ENCODE measurements at places on chromosomes 4 and X.

DNA sequence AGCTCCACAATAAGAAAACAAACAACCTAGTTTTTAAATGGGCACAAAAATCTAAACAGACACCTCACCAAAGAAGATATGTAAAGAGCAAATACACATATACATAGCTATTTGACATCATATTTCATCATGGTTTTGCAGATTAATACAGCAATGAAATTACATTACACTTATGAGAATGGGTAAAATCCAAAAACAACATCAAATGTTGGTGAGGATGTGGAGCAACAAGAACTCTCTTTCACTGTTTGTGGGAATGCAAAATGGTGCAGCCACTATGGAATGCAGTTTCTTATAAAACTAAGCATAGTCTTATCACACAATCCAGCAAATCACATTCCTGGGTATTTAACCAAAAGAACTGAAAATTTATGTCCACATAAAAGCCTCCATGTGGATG lies 25.0 kb downstream of the TLR6 start:
- DNase-seq, result no peak

DNA sequence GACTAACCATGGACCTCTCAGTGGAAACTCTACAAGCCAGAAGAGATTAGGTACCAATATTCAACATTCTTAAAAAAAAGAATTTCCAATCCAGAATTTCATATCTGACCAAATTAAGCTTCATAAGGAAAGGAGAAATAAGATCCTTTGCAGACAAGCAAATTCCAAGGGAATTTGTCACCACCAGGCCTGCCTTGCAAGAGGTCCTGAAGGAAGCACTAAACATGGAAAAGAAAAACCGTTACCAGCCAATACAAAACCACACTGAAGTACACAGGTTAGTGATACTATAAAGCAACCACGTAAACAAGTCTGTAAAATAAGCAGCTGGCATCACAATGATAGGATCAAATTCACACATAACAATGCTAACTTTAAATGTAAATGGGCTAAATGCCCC lies 156.6 kb downstream of the FAM13A start:
- no peak for DNase-seq

DNA sequence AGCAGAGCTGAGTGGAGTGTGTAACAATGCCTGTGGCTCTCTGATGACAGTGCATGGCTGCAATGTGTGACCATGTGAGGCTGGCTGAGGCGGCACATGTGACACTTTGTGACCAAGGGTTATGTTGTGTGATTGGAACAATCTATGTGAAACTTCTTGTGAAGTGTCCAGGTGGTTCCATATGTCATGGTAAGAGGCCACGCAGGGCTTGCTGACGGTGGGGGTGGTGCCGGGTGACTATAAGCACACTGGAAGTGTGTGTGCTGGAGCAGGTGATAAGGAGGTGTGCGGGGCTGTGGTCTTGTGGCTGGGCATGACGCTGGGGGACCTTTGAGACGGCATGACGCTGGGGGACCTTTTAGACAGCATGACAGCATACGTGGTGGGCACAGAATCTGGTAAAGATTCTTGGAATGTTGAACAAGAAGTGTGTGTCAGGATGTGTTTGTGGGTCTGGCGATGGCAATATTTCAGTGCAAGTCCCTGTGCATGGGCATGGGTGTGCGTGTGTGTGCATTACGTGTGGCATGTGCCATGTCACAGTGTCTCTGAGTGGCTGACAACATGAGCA lies 7.4 kb upstream of the HDAC6 start:
- no peak for DNase-seq

DNA sequence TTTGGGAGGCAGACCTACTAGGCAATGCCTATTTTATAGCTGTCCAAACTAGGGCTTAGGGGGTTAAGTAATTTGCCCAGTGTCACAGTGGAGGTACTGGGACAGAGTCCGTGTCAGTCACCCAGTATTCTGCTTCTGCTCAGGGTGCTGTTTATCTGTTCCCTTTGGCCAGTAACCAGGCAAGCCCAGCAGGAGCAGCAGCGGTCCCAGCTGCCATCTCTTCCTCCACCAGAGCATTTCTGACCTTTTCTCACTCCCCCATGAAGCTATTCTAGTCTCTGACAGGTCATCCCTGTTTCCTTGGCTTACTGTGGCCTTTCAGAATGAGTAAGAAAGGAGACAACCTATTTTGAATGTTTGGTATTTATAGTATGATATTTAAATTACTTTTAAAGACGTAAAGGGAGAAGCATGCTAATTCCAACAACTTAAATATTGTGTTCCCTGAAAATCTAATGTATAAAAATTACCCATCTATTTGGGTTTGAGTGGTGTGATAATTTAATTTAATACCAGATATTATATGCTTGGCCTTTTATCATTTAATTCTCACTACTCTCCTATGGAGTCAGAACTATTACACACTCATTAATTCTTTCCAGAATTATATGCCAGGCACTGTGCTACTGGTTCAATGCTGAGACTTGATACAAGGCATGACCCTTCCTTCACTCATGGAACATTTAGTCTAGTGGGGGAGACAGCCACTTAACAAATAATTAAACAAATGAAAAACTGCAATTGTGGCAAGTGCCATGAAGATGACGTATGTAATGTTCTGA lies 60.6 kb downstream of the RPS6KA3 start:
- DNase-seq, result no peak

DNA sequence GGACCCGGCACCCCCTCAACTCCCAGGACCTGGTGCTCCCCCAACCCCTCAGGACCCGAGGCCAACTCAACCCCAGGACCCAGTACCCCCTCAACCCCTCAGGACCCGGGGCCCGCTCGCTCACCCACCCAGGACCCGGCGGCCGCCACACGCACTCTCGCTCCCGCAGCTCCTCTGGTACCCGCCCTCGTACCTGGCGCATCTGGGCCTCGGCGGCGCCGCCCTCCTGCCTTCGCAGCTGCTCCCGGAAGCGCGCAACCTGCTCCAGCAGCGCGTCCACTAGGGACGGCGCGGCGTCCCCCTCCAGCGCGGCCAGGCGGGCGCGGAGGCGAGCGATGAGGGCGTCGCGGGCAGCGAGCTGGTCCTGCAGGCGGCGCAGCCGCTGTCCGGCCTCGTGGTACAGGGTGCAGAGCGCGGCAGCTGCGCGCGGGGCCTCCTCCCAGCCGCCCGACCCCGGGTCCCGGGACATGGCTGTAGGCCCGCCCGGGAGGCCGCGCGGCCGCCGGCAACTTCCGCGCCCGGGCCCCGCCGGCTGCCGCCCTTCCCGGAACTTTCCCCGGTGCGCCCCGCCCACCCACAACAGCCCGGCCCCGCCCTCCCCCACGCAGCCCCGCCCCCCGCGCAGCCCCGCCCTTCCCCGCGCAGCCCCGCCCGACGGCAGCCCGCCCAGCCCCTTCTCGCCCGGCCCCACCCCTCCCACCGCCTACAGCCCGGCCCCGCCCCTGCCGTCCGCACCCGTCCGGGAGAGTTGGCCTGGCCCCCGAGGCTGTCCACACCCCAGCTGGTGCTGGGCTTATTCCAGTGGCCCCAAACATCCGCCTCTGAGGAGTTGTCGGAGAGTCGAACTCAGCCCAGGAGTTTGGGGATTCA lies at the start of gene TNIP2:
TNIP2 (minus strand) TSS at position 516 of the 870 bp plus-strand sequence; CDS start at position 469, 47 bp downstream.
- peak; percentile 84 for DNase-seq

DNA sequence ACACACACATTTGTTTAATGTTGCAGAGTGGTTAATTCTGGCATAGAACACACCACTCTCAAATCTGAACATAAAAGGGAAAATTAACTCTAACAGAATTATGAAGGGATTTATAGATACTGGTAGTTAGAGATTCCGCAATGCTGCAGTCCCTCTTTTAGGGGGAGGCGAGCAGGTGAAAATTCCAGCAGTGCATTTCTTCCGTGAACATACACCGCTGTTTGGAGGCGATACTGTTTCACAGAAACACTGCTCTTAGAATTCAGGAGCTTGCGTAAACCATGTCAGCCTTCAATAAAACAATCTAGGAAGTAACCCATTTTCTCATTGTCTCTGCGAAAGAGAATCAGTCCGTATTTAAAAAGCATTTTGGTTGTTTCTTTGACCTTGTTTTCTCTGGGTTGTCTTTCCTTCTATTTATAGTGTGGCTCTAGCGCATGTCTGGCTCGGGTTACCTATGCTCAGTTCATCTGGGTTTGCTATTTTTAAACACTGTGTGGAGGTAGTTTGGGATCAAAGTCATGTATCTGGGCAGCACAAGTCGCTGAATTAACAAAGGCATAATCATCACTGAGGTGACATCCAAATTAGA lies 90.4 kb downstream of the GPAT3 start:
- no peak for DNase-seq

DNA sequence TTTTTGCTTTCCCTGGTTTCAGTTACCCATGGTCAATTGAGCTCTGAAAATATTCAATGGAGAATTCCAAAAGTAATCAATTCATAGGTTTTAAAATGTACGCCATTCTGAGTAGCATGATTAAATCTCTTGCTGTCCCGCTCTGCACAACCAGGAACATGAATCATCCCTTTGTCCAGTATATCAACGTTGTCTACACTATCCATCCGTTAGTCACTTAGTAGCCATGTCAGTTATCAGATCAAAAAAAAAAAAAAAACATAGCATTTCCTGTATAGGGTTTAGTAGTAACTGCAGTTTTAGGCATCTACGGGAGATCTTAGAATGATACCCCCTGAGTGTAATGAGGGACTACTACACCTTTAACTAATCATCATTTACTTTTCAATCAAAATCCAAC lies 15.1 kb downstream of the LAMP2 start:
- DNase-seq, result no peak

GRCh38 chr4:75698963-75699228 lies 25.5 kb upstream of the USO1 start:
- DNase-seq, result no peak

GRCh38 chr4:8073206-8073863 lies 85.3 kb downstream of the ABLIM2 start:
- DNase-seq, result no peak

GRCh38 chr4:53709693-53710092 lies 118.4 kb upstream of the LNX1 start:
- no peak for DNase-seq

- DNase-seq, result no peak
These were observed 34.6 kb downstream of the FAM114A1 start for GRCh38 chr4:38902221-38902620.

GRCh38 chr4:55830716-55831115 lies 11.1 kb downstream of the EXOC1L start:
- no peak for DNase-seq

DNA sequence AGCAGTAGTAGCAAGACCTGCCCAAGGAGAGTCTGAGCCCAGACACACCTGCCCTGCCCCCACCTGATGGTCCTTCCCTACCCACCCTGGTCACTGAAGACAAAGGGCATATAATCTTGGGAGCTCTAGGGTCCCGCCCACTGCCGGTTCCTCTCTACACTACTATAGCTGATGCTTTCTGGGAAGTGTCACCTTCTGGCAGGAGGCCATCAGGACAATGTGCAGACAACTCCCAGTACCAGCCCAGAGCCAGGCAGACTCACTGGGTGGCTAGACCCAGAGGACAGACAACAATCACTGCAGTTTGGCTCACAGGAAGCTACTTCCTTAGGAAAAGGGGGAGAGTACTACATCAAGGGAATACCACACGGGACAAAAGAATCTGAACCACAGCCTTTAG lies 312.7 kb downstream of the SPRY1 start:
- no peak for DNase-seq

DNA sequence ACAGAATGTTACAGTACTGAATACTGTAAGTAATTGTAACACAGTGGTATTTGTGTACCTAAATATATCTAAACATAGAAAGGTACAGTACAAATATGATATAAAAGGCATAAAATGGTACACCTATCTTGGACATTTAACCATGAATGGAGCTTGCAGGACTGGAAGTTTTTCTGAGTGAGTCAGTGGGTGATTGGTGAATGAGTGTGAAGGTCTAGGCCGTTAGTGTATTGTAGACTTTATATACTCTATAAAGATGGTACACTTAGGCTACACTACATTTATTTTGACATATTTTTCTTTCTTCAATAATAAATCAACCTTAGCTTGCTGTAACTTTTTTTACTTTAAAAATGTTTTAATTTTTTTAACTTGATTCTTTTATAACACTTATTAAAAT lies 422.5 kb upstream of the FSTL5 start:
- DNase-seq, result no peak

DNA sequence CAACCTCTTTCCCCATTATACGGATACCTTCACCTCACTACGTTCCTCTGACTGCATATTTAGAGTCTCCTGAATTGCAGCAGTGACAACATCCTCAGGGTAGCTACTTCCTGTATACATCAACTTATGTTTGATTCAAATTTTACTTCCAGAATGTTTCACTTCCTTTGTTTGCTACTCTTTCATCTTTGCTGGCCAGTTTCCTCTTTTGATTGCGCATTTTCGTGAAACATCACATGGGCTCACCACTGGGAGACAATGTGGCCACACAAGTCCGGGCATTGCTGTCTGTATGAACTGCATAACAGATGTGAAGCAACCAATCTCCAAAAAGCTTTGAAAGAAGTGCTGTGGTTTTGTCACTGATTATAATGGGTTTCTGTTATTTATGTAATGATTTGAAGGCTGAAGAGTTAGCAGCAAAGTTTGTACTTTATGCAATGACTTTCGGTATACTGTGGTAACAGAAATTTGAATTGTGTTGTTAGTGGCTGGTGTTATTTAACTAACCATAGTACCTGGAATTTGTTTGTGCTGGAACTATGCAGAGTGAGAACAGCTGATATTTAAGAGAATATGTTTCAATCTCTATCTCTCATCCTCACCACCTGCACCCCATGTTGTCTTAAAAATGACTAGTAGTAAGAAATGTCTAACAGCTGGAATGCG lies 7.4 kb downstream of the SNCA start:
- no peak for DNase-seq

- no peak for DNase-seq
These were observed 87.1 kb downstream of the KDR start for GRCh38 chr4:55038176-55038890.

DNA sequence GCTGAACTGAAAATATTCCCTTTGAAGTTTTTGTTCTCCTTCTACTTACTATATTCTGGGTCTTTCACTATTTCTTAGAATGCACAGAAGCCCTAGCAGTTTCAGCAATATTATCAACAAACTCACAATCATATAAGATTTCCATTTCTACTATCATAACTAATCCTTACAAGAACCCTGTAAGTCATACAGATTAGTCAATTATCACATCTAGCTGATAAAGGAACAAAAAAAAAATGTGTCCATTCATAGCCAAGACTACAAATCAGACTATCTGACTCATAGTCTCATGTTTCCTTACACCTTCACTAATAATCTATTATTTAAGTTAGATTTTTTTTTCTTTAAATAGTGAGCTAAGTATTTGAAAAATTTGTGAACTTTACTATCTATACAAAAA lies 72.5 kb downstream of the LRBA start:
- DNase-seq, result no peak

DNA sequence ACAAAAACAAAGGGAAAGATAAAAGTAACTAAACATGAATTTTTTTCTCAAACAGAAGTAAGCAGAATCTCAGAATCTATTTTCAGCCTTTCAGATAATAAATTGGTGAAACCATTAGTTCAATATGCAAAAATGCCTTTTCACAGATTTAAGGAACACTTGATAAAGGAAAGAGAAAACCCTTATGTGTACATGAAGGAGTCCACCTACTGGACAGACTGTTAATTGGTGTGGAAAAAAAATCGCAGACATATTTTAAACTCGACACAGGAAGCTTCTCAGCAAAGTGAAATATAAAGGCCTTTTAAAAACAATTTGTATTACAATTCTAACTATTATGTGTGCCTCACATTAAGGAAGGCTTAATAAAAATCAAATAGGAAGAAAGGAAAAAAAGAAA lies 22.3 kb downstream of the COX7B2 start:
- no peak for DNase-seq

- no peak for DNase-seq
These were observed 22.5 kb downstream of the C4orf46 start for GRCh38 chr4:158649111-158649680.

GRCh38 chr4:129823105-129823504 lies 727.2 kb downstream of the C4orf33 start:
- no peak for DNase-seq

- DNase-seq, result no peak
These were observed 108.4 kb upstream of the ATXN3L start for GRCh38 chrX:13428053-13428786.
